GM23338 (cell line): ENCODE measurements at places on chromosomes 2 and 18. TPM values are rescaled to one million over a fixed set of nuclear protein-coding genes. Genes with fewer than 3 reads are reported as not detected.
A peak's percentile ranks its signal among the peaks of the same experiment; 100 is the strongest.

TGFA gene
- total RNA-seq: 2.6 and 6.5 TPM in 2 replicates

TSPYL6 gene
- not detected in 2 replicates for total RNA-seq

CGREF1 gene
- 2.3 and 4.1 TPM in 2 replicates for total RNA-seq

MGAT5 gene
- total RNA-seq: 25.4 and 27.6 TPM in 2 replicates

- no peaks in the 10 kb centered on the region for H3K27me3 ChIP-seq
- no peaks in the 10 kb centered on the region for H3K36me3 ChIP-seq
- peaks cover 4% of the 10 kb centered on the region; the same call in 1 of the 2 replicates for H3K4me1 ChIP-seq
- no peak overlapping the region for H3K27ac ChIP-seq
Observed at GRCh38 chr2:15359716-15360531, 201.2 kb downstream of the NBAS start.

DNA sequence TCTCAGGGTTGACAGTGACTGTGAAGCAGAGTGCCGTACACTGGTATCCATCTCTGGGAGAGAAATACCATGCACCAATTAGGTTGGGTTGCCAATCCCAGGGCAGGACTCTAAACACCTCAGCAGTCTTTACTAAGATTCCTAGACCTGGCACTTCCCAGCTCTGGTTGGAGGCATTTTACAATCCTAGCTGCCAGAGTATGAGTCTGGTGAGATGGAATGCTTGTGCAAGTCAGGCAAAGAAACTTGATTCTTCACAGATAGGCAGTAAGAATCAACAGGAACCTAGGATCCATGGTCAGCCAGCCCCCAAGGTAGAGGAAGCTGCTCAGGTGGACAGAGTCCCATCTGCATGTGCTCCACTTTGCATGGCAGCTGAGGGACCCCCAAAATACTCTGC lies 6.0 kb upstream of the UGT1A5 start:
- no peak overlapping the region for H3K4me3 ChIP-seq
- no peaks in the 10 kb centered on the region for H3K27me3 ChIP-seq
- H3K27ac ChIP-seq: no peak overlapping the region
- H3K4me1 ChIP-seq: no peaks in the 10 kb centered on the region
- DNase-seq: no peak

- no peaks in the 10 kb centered on the region for H3K36me3 ChIP-seq
- no peak for DNase-seq
- no peak overlapping the region for H3K4me3 ChIP-seq
- no peak overlapping the region for H3K27ac ChIP-seq
Observed at GRCh38 chr2:151928380-151928779, 100.2 kb upstream of the ARL5A start.

- no peak overlapping the region for H3K4me3 ChIP-seq
- DNase-seq: peak; percentile 24
- no peaks in the 10 kb centered on the region for H3K36me3 ChIP-seq
- no peaks in the 10 kb centered on the region for H3K27me3 ChIP-seq
- H3K27ac ChIP-seq: no peak overlapping the region
Observed at GRCh38 chr2:97355887-97356286, 233.8 kb downstream of the ANKRD36B start.

GRCh38 chr2:241095594-241096290 lies 6.3 kb downstream of the MTERF4 start:
- peaks cover 22% of the 10 kb centered on the region for H3K36me3 ChIP-seq
- no peaks in the 10 kb centered on the region for H3K27me3 ChIP-seq
- H3K4me3 ChIP-seq: no peak overlapping the region
- no peak for DNase-seq
